Diencephalon (tissue), 1 donor: ENCODE measurements at places on chromosomes 12 and 14. TPM values are rescaled to one million over a fixed set of nuclear protein-coding genes. Genes with fewer than 3 reads are reported as not detected.

OR11H6 gene
- not detected for total RNA-seq

LRP1 gene
- total RNA-seq, result 114 TPM

BHLHE41 gene
- 5.5 TPM for total RNA-seq

CS gene
- 153 TPM for total RNA-seq

FOXA1 gene
- 3.7 TPM for total RNA-seq

ADAM20 gene
- total RNA-seq, result 3.7 TPM

DDX55 gene
- total RNA-seq, result 19.8 TPM

HOXC4 gene
- total RNA-seq, result not detected

CATSPERB gene
- 3.5 TPM for total RNA-seq

TPPP2 gene
- total RNA-seq, result not detected

IKZF4 gene
- total RNA-seq, result 3.7 TPM

OAS2 gene
- 3.2 TPM for total RNA-seq

A2ML1 gene
- 2.3 TPM for total RNA-seq
